Left lung (tissue), 14 donors: ENCODE measurements at places on chromosomes 13 and 19. TPM values are rescaled to one million over a fixed set of nuclear protein-coding genes. Genes with fewer than 3 reads are reported as not detected.

Gene COL5A3
- polyA plus RNA-seq = 5.9 TPM

Gene LACC1
- polyA plus RNA-seq = 4.8 TPM

Gene PCDH17
- 21.4 TPM for polyA plus RNA-seq

Gene C1QTNF9
- polyA plus RNA-seq = 0.25 TPM

Gene CCDC169
- 10.2 TPM for polyA plus RNA-seq

Gene FNDC3A
- polyA plus RNA-seq = 71.6 TPM

Gene OR4F17
- not detected for polyA plus RNA-seq

Gene ZNF709
- 9.2 TPM for polyA plus RNA-seq

Gene COMP
- polyA plus RNA-seq = 0.23 TPM

DNA sequence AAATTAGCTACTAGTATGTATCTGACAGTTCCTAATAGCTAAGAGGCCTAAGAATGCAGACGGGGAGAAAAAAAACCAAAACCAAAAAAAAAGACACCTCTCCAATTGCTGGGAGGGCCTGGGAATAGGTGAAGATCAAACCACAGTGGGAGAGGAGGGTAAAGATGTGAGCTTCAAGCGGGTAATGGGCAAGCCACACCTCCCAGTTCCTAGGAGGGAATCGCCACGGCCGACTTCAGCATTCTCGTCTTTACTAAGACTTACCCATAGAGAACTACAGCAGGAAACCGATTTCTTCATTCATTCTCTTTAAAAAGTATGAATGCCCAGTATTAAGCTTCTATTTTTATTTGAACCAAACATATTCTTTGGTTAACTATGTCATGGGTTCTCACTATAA is 5.6 kb upstream of the EEF1AKMT1 start:
- H3K36me3 ChIP-seq = peaks cover 21% of the 10 kb centered on the region
- no peak overlapping the region for H3K27ac ChIP-seq
- H3K4me3 ChIP-seq = no peak overlapping the region
- no peaks in the 10 kb centered on the region for H3K27me3 ChIP-seq

- H3K27ac ChIP-seq = peak overlapping the region; percentile 86
- H3K4me1 ChIP-seq = peaks cover 19% of the 10 kb centered on the region
- no peaks in the 10 kb centered on the region for H3K27me3 ChIP-seq
- DNase-seq = no peak
Measured at GRCh38 chr13:110342474-110342873, 35.4 kb downstream of the COL4A2 start.

DNA sequence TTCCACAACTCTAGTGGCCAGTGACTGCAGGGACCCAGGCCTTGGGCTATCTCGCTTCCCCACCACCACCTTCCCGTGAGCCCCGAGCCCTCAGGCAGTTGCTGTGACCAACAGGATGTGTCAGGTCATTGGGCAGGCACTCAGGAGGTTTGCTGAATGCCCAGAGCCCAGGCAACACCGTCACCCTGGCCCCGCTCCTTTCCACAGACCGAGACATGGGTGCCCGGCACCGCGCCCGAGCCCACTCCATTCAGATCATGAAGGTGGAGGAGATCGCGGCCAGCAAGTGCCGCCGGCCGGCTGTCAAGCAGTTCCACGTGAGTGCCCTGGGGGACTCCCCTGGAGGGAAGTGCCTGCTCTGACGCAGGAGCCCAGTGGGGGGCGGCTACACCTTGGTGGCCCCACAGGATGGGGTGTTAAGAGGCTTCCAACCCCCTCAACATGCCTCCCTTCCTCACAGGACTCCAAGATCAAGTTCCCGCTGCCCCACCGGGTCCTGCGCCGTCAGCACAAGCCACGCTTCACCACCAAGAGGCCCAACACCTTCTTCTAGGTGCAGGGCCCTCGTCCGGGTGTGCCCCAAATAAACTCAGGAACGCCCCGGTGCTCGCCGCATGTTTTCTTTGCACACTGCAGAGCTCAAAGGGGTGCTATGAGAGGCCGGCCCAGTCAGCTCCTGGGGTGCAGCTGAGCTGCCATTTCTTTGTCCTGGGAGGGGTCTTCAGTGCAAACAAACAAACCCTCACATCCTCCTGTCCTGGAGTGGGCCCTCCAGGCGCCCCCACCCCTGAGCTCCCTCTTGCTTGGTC is 3.2 kb downstream of the RPL18A start:
- no peak overlapping the region for H3K27ac ChIP-seq
- no peaks in the 10 kb centered on the region for H3K27me3 ChIP-seq
- no peak overlapping the region for H3K4me3 ChIP-seq
- H3K36me3 ChIP-seq = peaks cover 9% of the 10 kb centered on the region

DNA sequence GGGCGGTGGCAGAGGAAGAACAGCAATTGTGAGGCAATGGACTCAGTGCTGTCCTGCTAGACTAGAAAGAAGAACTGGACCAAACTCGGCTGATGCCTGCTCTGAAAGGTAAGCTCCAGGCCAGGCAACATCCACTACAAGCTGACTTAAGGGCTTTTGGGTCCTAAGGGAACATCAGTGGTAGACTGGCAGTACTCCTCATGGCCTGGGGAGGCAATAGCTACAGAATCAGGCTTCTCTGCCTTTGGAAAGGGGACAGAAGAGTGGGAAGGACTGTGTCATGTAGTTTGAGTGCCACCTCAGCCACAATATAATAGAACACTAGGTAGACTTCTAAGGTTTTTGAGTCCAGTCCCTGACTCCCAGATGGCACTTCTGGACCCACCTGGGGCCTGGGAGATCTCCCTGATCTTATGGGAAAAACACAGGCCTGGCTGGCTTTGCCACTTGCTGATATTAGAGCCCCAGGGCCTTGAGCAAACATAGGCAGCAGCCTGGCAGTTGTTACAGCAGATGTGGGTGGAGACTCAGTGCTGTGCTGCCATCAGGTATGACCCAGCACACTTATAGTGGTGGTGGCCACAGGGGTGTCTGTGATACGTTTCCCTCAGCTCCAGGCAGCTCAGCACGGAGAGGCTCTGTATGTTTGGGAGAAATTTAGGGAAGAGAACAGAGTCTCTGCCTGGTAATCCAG is 9.2 kb upstream of the CLC start:
- DNase-seq = no peak
- peaks cover 25% of the 10 kb centered on the region for H3K27me3 ChIP-seq
- H3K4me3 ChIP-seq = no peak overlapping the region
- H3K4me1 ChIP-seq = no peaks in the 10 kb centered on the region
- H3K27ac ChIP-seq = no peak overlapping the region

DNA sequence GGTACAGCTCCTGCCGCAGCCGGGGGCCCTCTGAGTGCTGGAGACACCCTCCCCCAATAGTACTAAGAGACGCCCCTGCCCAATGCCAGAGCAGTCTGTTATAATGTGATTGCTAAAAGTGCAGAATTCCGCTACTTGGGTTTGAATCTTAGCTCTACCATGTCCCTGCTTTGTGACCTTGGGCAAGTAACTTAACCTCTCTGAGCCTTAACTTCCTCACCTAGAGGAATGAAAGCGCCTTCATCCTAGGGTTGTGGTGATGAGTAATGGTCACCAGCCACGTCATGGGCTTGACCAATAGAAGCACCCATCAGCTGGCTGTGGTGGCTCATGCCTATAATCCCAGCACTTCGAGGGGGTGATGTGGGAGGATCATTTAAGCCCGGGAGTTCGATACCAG is 6.5 kb downstream of the PLEKHG2 start:
- H3K27me3 ChIP-seq = no peaks in the 10 kb centered on the region
- no peak for DNase-seq
- no peak overlapping the region for H3K27ac ChIP-seq
- H3K36me3 ChIP-seq = no peaks in the 10 kb centered on the region

DNA sequence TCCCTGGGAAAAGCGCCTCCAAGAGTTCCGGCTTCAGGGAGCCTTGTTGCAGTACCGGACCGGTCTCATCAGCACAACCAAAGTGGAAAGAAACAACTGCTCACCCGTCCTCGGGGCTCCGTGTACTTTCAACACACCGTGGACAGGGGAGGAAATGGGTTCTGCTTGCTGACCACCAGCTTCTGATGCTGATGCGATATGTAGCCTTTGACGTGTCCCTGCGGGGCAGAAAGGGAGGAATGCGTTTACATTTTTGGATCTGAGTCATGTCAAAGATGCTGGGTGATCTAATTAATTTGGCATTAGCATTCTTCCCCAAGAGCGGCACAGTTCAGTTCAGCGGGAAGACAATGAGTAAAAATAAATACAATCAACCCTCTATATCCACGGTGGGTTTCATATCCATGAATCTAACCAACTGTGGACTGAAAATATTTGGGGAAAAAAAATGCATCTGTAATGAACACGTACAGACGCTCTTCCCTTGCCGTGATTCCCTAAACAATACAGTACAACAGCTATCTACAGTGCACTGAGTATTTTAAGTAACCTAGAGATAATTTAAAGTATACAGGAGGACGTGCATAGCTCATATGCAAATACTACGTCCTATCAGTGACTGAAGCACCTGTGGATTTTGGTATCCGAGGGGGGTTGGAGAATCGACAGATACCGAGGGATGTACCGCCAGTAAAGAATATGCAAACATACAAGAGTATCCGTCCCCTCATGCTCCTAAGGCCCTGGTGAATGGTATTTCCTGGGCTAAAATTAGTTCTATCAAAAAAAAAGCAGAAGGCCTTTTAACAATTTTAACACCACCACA is 19.8 kb downstream of the PROZ start:
- H3K27me3 ChIP-seq = no peaks in the 10 kb centered on the region
- H3K4me1 ChIP-seq = no peaks in the 10 kb centered on the region
- no peak for DNase-seq
- H3K27ac ChIP-seq = no peak overlapping the region
- H3K4me3 ChIP-seq = no peak overlapping the region

DNA sequence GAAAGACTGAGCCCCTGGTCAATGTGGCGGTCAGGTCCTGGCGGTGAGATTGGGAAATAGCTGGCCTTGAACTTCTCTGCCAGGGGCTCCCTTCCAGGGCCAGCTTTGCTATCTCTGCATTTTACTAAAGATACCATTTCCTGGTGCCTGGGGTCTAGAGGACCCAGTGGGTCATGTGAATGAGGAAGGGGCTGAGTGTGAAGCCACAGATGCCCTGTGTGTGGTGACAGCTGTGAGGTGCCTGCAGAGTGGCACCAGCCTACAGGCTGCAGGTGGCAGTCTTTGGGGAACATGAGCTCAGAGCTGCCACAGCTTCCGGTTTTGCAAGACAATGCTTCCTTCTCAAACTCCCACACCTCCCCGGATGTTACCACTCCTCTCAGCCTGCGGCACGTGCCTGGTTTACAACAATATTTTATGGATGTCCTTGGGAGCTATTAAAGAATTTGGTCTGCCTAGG is 5.2 kb upstream of the MLNR start:
- H3K4me1 ChIP-seq = no peaks in the 10 kb centered on the region
- peak overlapping the region; percentile 80 for H3K27ac ChIP-seq
- peak; percentile 13 for DNase-seq
- H3K27me3 ChIP-seq = peaks cover 22% of the 10 kb centered on the region

DNA sequence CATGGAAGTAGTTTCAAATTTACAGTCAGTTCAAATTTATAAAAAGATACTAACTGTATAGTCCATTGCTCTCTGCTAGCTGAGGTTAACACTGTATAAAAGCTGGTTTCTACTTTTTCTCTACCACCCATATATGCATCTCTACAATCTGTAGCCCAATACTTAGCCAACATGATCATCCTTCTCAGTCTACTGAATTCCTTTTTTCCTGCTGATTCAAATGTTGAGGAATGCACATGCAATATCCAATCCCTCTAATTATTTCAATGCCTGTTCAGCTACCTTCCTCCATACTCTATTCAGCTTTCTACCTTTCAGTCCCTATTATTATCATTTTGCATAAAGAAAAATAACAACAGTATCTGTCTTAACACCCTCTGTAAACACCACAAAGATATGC is 15.6 kb downstream of the KPNA3 start:
- H3K36me3 ChIP-seq = no peaks in the 10 kb centered on the region
- no peaks in the 10 kb centered on the region for H3K27me3 ChIP-seq
- DNase-seq = no peak
- no peak overlapping the region for H3K27ac ChIP-seq
- H3K4me3 ChIP-seq = no peak overlapping the region

DNA sequence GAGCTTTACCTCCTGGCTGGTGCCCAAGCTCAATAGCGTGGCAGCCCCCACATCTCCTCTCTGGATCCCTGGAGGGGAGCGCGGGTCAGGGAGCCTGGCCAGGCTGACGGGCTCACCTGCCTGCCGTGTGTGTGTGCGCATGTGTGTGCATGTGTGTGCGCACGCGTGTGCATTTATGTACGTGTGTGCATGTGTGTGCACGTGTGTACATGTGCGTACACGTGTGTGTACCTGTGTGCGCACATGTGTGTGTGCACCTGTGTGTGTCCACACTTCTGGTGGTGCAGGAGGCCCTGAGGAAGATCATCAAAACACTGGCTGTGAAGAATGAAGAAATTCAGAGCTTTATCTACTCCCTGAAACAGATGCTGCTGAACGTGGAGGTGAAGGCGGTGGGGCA is 1.3 kb downstream of the FSD1 start:
- H3K36me3 ChIP-seq = no peaks in the 10 kb centered on the region
- no peak overlapping the region for H3K4me3 ChIP-seq
- H3K4me1 ChIP-seq = no peaks in the 10 kb centered on the region

- H3K27me3 ChIP-seq = peaks cover 20% of the 10 kb centered on the region
- no peak overlapping the region for H3K4me3 ChIP-seq
- DNase-seq = peak; percentile 22
- no peaks in the 10 kb centered on the region for H3K36me3 ChIP-seq
- H3K4me1 ChIP-seq = no peaks in the 10 kb centered on the region
Measured at GRCh38 chr19:53771144-53771543, 53.0 kb downstream of the NLRP12 start.

GRCh38 chr19:11373166-11373884 is 1.1 kb upstream of the SWSAP1 start:
- H3K4me1 ChIP-seq = no peaks in the 10 kb centered on the region
- H3K27ac ChIP-seq = no peak overlapping the region
- H3K36me3 ChIP-seq = no peaks in the 10 kb centered on the region
- H3K27me3 ChIP-seq = no peaks in the 10 kb centered on the region
- H3K4me3 ChIP-seq = no peak overlapping the region

DNA sequence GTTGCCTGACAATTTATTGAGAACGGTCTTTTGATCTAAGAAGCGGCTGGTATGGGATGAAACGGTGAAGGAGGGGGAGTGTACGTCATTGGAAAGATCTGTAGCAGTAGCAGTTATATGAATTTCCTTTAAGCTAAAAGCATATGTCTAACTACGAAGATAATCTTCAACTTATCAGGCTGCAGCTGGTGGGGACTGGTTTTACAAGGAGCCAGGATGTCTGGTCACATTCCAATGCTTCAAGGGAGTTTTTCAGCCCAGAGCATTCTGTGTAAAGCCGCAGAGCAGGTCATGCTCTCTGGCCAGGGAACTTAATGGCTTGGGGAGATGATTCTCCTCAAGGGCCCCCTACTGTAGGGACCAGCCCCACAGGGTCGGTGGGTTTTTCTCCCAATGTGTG is 29.2 kb downstream of the CLEC4M start:
- no peak overlapping the region for H3K4me3 ChIP-seq
- H3K27me3 ChIP-seq = peaks cover 39% of the 10 kb centered on the region
- H3K27ac ChIP-seq = no peak overlapping the region

- H3K4me1 ChIP-seq = peaks cover 95% of the 10 kb centered on the region
Measured at GRCh38 chr19:5628919-5629481, 6.1 kb downstream of the SAFB start.

- H3K27me3 ChIP-seq = no peaks in the 10 kb centered on the region
- H3K4me3 ChIP-seq = no peak overlapping the region
- H3K27ac ChIP-seq = peak overlapping the region; percentile 57
- H3K4me1 ChIP-seq = peaks cover 5% of the 10 kb centered on the region
- DNase-seq = peak; percentile 35
- H3K36me3 ChIP-seq = no peaks in the 10 kb centered on the region
Measured at GRCh38 chr13:40271271-40271885, 395.1 kb downstream of the FOXO1 start.

GRCh38 chr13:32264407-32264806 is 50.8 kb downstream of the ZAR1L start:
- peaks cover 61% of the 10 kb centered on the region for H3K36me3 ChIP-seq
- peak; percentile 43 for DNase-seq
- peaks cover 10% of the 10 kb centered on the region for H3K4me1 ChIP-seq
- H3K27me3 ChIP-seq = no peaks in the 10 kb centered on the region
- peak overlapping the region; percentile 48 for H3K27ac ChIP-seq
